ENCODE measurements at places on chromosomes 1 and 21. TPM values are rescaled to one million over a fixed set of nuclear protein-coding genes. Genes with fewer than 3 reads are reported as not detected.

The COQ8A gene
- total RNA-seq: 24.7 TPM

GRCh38 chr1:55204997-55205396 is 10.2 kb downstream of the USP24 start:
- DNase-seq: no peak

DNA sequence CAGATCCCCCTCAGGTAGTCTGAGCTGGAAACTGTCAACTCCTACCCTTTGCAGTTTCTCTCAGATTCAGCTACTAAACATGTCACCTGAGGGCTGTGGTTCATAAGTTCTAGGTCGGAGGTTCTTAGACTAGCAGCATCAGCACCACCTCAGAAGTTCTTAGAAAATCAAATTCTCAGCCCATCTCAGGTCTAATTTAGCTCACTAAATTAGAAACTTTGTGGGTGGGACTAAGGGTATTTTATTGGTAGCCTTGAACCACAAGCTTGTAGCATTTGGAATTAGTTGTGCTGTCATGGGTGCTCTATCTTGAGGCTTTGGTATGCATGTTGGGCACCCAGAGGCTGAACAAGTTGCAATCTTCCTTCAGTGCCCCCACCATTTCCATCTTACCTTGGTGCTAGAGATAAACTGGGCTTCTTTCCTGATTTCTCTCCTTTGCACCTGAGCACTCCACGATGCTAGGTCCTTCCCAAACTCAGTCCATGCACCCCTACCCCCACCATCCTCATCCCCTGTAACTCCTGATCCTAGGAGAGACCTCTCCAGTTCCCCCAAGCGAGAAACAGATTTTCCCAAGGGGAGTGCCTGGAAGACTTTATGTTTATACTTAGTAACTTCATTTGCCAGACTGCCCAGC is 54.2 kb downstream of the S1PR1 start:
- no peak for DNase-seq

DNA sequence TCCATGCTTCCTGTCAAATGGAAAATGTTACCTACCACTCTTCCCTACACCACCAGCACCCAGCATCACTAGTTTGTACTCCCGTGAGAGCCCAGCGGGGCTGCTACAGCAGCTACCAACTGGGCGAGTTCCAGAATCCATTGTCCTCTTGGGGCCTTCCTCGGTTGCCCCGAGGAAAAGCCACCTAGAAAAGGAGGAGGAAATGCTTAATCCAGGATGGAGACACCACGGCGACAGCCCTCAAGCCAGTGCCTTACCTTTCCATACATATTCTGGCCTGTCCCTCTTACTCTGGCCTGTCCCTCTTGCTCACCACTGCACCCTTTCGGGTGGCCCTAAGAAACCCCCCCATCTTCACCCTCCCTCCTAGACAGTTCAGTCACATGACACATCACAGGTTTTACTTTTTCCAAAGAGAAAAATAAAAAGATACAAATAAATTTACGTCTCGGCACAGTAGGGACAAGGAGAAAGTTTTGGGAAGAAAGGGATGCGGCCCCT is 478 bp downstream of the RIT1 start:
- peak; percentile 58 for DNase-seq

DNA sequence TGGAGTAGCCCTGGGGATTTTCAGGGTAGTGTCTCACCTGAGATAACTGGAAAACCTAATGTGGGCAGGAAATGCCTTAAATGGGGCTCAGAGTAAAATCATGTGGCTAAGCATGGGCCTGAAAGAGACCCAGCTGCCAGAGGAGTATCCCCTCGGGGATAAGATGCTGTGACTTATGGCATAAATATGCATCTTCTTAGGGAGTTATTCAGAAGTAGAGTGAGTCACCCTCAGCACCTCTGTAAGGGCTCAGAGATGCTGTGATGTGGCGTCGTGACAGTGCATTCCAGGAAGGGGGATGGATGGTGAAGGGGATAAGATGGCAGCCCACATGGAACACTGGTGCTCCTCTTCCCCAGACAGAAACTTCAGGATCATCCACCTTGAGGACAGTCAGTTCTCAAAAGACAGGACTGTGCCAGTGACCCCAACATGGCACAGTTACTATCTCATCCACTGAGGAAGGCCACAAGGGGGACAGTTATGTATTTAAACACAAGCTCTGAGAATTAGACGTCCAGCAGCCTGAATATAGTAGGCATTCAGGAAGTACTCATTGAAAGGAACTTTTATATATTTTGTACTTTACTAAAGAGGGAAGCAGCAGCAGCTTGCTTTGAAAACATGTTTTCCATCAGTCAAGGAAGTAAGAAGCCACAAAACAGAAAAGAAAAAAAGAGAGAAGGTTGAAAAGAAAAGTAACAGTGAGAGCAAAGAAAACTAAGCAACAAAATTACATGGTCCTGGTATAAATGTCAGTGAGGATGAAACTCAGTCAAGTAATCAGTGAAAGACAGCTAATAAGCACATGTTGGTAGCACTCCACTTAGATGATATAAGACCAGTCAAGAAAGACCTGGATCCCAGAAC is 8.3 kb downstream of the IL24 start:
- DNase-seq: no peak

The ETV3L gene
- total RNA-seq: not detected

GRCh38 chr1:229089586-229090208 is 181.2 kb upstream of the RAB4A start:
- no peak for DNase-seq

- no peak for DNase-seq
Measured at GRCh38 chr1:55211863-55212262, 3.3 kb downstream of the USP24 start.

GRCh38 chr1:154595621-154596020 is 12.4 kb downstream of the ADAR start:
- no peak for DNase-seq

- DNase-seq: no peak
Measured at GRCh38 chr1:63836830-63837229, 63.0 kb downstream of the ROR1 start.

DNA sequence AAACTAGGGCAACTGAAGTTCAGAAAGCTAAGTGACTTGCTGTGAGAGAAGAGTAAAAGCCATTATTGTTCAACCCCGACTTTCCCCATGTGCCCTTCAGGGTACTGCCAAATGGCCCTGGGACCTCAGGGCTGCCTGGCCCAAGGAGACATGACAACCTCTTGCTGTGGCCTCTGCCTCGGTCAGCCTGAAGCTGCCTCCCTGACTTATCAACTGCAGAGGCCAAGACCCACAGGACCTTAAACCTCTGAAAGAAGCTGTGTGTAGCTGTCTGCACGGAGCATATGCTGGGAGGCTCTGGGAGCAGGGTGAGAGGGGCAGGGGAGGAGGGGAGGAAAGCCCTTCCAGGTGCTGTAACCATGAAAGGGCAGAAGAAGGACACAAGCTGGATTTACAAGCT is 35.9 kb downstream of the HMGB4 start:
- no peak for DNase-seq

GRCh38 chr1:12148160-12148957 is 18.4 kb upstream of the TNFRSF1B start:
- DNase-seq: no peak

GRCh38 chr1:90200646-90201205 is 205.8 kb downstream of the ZNF326 start:
- no peak for DNase-seq

DNA sequence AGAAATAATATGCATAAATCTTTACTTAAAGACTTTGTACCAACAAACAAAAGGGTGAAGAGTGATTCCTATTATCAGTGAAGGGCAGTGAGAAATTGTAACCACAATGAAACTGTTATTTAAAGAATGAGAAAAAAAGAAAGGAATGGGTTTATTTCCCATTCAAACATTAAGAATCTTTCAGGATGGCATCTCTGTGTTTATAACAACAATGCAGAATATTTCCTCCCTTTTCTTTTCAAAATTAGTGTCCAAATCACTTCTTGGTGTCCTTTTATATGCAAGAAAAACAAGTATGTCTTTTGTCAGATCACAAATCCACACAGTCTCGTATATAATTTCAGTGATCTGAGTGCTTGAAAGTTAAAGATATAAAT is 61.2 kb downstream of the PTPRC start:
- DNase-seq: no peak

The CAPN8 gene
- total RNA-seq: not detected

DNA sequence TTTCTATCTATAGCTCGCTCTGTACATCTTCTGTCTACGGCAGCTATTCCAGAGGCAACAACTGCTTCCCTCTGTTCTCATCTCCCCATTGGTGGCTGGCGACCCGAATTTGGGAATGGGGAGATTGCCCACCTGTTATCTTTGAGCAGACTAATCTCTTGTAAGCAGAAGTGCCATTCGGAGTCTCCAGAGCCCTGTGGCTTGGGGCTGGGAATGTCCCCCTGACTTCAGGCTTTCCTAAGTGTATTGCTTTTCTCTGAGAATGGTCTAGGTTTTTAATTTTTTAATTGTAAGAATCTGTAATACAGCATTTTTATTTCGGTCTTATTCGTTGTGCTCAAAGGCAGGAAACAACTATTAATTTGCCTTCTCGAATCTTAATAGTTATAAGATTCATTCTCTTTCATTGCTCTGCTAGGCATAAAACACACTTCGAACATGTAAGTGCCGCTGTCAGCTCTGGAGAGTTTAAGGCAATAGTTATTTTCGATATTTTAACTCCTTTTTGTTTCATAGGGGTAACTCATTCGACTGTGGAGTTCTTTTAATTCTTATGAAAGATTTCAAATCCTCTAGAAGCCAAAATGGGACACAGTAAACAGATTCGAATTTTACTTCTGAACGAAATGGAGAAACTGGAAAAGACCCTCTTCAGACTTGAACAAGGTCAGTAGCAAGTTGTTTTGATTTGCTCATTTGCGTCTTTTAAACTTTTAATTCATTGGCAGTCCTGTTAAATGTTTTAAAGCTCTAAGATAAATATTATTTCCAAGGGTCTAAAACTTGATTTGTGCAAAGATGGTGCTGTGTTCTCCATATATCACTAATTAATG is 514 bp downstream of the AGL start:
- peak; percentile 0 for DNase-seq

GRCh38 chr21:37425684-37426083 is 59.1 kb downstream of the DYRK1A start:
- no peak for DNase-seq

The LRRC3 gene
- 0.92 TPM for total RNA-seq

GRCh38 chr1:198678901-198679329 is 40.1 kb downstream of the PTPRC start:
- DNase-seq: no peak

The CA6 gene
- not detected for total RNA-seq

The TSSK3 gene
- total RNA-seq: 0.57 TPM

- no peak for DNase-seq
Measured at GRCh38 chr21:31732597-31733550, 956 bp upstream of the SCAF4 start.

GRCh38 chr1:118185084-118185832 is at the start of gene SPAG17:
Gene SPAG17, minus strand, starts transcription at chr1:118185228. Its CDS starts 71 bp downstream, at chr1:118185157.
- peak; percentile 13 for DNase-seq

DNA sequence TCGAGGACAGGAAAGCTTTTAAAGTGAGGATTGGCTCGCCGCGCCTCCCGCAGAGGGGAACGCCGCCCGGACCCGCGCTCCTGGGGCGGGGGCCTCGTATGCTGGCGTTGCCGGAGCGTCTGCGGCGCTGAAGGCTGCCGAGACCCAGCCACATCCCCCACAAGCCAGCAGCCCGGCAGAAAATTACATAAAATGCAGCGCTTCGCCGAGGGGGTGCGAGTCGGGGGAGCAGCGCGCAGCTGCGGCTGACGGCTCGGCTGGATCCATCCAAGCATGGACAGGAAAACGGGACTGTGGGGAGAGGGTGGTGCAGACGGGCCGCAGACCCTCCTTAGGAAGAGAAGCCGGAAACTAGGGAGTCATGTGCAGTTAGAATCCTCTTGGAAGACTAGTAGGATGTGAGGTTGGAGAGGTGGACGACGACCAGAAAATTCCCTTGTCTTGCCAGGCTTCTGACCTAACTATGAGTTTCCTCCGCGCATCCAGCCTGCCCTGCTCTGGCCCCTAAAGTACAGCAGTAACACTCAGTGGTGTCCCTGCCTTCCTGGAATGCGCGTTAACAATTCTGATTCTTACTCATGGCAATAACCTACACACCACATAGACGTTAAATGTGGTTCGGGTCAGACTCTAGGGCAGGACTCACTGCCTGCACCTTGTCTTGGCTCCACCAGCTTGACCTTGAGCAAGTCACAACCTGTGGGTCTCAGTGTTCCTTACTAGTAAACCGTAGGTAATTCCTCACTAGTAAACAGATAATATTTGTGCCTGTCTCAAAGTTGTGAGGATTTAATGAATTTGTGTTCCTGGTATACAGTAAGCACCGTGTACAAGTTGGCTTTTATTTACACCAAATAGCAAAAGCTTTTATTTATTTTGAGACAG is 953 bp upstream of the BRWD1 start:
- no peak for DNase-seq

DNA sequence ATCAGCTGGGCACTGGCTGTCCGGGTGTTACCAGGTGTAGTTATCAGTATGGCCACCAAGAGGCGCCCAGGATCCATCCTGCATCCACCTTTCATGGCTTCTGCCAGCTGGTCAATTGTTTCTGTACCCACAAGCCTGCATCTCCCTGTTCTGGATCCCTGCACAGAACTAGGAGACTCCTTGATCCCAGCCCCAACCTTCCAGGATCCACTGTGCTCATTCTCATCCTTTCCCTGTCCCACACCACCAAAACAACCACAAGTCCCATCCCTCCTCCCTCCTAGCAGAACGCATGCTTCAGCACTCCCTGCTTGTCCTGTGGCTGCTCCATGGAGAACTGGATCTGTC is 27.2 kb upstream of the FOXE3 start:
- DNase-seq: peak; percentile 53

The DNAJC11 gene
- 41.5 TPM for total RNA-seq

The GLUL gene
- total RNA-seq: 91.0 TPM

DNA sequence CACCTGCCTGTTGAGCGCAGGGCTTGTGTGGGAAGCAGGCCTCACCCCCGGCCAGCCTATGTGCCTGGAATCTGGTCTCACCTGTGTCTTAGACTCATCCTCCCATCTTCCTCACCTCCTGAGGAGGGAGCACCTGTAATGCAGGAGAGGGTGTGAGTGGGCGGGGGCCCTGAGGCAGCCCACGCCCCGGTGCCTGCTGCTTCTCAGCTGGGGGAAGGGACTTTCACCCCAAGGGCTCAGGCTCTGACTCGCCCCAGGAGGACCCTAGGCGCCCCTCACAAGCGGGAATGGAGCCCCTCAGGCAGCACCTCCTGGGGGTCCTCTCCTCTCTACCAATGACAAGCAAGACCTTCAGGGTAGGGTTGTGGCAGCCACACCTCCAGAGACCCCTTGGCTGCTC is 6.7 kb upstream of the ZNF670 start:
- DNase-seq: no peak

DNA sequence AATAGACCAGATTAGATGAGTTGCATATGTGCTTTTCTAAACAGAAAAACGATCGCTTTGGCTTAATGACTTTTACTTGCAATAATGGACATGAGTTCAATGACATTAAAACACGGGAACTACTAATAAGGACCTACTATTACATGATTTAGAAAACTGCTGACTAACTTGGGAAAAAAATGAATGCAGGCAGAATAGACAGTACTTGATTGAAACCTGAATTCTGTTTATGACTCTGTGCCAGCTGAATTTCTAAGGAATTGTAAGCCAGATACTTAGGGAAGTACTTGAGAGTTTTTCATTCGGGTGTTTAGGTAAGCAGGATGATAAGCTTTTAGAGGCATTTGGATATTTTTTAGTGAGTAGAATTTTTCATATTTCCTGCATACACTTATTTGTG is 12.0 kb downstream of the ADGRL2 start:
- no peak for DNase-seq

GRCh38 chr1:54361342-54361741 is 44.9 kb downstream of the SSBP3 start:
- DNase-seq: no peak

- no peak for DNase-seq
Measured at GRCh38 chr1:213474054-213474453, 423.0 kb downstream of the RPS6KC1 start.
